ENCODE measurements at places on chromosomes 7 and 10. TPM values are rescaled to one million over a fixed set of nuclear protein-coding genes. Genes with fewer than 3 reads are reported as not detected.

GRCh38 chr10:18340496-18341051, 200.3 kb downstream of the CACNB2 start:
- DNase-seq: no peak

DNA sequence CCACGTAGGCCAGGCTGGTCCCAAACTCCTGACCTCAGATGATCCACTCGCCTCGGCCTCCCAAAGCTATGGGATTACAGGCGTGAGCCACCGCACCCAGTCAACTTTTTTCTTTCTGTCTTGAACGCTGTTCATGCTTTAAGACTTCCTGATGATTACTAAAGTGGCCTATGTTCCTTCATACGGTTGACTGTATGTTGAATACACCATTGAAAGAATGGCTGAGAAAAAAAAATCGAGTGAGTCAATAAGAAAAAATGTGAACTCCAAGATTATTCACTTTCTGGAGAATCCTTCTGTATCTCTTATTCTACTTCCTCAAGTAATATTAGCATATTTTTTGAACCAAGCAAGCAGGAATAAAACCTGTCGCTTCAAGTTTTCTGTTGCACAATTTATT, 955.0 kb downstream of the GATA3 start:
- no peak for DNase-seq

DNA sequence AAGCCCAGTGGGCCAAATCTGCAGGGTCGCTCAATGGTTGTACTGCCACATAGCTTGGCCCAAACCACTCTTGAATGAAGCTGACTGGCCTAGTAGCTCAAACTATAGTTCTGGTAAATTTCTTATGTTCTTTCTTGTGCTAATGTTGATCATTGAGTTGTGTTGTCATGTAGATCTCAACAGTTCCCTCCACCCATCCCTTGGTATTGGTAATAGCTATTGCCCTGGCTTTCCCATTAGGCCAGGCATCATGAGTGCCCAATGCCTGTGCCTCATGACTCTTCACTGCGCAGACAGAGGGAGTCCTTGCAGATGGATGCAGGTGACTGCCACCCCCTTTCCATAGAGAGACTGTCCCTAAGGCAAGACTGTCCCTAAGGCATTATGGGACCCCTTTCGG, 988.4 kb downstream of the KCNMA1 start:
- DNase-seq: no peak

The ABCA13 gene
- total RNA-seq: 0.07 TPM

The HOXA9 gene
- total RNA-seq: not detected
